Activated naive CD4-positive, alpha-beta T cell treated with anti-CD3 and anti-CD28 coated beads, Interleukin-2, amount 50 U/mL, for 72 hours (primary cell): ENCODE measurements at places on chromosomes 12 and 14.

DNA sequence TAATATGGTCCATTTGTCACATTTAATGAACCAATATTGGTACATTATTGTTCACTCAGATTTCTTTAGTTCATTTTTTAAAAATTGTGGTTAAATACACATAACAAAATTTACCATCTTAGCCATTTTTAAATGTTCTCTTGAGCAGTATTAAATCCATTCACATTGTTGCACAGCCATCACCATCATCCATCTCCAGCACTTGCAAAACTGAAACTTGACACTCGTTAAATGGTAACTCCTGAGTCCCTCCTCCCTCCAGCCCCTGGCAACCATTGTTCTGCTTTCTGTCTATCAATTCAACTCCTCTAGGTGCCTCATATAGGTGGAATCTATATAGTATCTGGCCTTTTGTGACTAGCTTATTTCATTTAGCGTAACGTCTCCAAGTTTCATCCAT, 86.4 kb downstream of the ACACB start:
- DNase-seq, result no peak

DNA sequence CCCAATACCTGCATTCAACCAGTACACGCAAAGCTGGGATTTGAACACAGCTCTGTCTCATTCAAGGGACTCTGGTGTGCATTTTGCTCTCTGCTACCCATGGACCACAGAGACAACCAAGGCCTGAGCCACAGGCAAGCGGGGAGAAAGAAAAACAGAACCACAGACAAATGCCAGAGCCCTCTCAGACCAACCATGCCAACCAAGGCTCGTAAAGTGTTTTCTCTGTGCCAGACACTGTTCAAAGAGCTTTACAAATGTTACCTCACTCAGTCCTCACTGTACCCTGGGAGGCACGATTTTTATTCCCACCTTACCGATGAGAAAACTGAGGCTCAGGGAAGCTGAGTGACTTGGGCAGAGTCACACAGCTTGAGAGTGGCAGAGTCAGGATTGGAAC, 32.4 kb upstream of the EML1 start:
- no peak for DNase-seq

GRCh38 chr12:49881415-49882247, 22.1 kb downstream of the FAIM2 start:
- no peak for DNase-seq

- DNase-seq, result no peak
These were observed 21.1 kb downstream of the SMCO2 start for GRCh38 chr12:27467641-27468040.
